T-helper 22 cell (primary cell): ENCODE measurements at places on chromosomes 2 and 18.

GRCh38 chr2:238682536-238682935, 165.3 kb upstream of the TWIST2 start:
- DNase-seq, result no peak

DNA sequence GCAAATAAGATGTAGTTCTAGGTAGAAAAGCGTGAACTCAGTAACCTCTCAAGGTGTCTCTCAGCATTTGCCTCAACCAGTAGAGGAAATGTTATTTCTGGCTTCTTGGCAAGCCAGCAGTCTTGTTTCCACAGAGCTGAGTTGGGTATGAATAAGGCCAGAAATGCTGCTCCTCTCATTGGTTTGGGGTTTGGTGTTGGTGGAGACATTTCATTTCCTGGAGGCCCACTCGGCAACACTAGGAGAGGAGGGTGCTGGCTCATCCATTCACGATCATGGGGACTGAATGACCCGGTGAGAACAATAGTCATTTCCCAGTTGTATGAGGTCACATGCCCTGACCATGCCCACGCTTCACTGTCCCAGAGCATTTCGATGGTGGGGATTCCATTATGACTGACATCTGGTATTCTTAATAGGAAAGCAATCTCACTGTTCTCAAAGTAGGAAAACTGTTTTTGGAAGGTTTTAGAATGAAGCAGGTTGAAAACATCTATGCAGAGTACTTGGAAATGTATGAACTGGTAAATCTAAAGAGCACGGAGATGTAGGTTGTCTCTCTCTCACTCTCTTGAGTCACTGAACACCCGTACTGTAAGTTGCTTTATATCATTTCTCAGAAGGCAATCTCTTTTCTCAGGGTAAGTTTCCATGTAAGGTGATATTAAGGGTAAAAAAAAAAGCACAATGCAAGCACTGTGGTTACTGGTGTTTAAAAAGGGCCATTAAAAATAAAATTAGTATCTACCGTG, 37.1 kb upstream of the CTLA4 start:
- DNase-seq, result no peak

- DNase-seq, result no peak
Measured at GRCh38 chr2:232116852-232117251, 155.3 kb downstream of the DIS3L2 start.

GRCh38 chr2:106108351-106108750, 85.8 kb downstream of the UXS1 start:
- DNase-seq, result no peak

DNA sequence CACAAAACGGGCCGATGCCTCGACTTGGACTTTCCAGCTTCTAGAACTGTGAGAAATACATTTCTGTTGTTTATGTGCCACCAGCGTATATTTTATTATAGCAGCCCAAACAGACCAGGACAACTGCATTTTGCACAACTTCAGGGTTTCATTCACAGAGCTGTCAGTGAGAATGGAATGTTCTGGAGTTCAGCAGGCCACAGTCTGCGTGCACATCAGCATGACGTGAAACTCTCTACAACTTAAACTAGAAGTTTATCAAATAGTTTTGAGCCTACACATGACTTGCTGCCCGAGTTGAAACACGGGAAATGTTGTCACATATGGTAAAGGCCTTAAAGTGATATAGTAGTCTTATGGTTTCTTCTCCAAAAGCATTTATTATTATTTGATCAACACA, 3.9 kb upstream of the TRIB2 start:
- no peak for DNase-seq

DNA sequence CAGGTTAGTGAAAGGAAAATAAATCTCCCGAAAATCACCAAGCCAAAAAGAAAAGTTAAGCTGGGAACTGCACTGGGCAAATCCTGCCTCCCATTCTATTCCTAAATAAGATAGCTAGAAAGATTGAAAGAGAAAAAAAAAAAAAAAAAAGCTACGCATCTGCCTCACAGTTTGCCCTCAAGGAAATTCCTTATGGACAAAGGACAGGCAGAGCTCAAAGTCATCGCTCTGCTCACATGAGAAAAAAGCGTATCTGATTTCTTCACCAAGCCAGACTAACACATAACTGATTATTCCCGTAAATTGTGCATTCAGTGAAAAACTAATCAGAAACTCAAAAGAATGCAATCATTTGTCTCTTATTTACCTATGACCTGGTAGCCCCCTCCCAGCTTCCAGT, 50.0 kb downstream of the PUM2 start:
- DNase-seq, result no peak

- no peak for DNase-seq
Measured at GRCh38 chr2:109001201-109001600, 12.2 kb upstream of the EDAR start.

DNA sequence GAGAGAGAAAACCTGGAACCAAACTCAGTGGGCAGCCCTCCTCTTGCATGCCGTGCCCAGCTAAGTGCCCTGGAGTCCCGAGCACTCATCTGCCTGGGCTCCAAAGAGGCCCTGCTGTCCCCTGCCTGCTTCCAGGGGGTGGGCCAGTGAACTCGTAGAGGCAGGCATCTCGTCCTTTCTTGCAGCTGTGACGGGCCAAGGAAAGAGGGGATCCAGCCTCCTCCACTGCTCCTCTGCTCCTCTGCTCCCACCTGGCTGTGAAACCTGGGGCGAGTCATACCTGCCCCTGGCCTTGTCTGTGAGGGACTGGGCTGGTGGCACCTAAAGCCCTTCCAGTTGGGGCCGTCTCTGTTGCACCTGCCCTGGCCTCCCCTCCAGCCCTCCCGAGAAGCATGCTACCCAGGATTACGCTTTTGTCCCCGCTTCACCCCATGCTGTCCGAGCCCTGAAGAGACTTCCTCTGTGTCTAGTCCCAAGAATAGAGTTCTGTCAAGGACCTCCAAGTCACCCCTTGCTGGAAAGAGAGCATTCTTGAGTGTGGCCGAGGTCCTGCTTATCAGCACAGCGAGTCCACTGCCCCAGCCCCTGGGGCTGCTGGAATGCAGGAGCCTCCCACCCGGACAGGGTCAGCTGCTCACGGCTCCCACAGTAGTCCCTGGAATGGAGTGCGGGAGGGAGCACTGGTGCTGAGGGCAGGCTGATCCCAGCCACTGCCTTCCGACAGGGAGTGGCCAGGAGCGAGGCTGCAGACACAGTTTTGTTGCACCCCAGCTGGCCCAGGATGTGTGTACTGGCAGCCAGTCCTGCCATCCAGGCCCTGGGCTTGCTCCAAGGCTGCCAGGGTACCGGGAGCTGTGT, 14.3 kb downstream of the KCNK3 start:
- no peak for DNase-seq

DNA sequence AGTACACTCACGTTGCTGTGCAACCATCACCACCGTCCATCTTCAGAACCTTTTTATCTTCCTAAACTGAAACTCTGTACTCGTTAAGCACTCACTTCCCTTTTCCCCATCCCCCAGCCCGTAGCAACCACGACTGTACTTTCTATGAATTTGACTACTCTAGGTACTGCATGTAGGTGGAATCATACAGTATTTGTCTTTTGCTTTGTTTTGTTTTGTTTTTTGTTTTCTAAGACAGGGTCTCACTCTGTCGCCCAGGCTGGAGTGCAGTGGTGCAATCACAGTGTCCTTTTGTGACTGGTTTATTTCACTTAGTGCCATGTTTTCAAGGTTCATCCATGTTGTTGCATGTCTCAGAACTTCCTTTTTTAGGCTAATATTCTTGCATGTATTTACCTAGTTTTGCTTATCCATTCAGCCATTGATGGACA, 7.0 kb upstream of the TYMS start:
- DNase-seq, result no peak

DNA sequence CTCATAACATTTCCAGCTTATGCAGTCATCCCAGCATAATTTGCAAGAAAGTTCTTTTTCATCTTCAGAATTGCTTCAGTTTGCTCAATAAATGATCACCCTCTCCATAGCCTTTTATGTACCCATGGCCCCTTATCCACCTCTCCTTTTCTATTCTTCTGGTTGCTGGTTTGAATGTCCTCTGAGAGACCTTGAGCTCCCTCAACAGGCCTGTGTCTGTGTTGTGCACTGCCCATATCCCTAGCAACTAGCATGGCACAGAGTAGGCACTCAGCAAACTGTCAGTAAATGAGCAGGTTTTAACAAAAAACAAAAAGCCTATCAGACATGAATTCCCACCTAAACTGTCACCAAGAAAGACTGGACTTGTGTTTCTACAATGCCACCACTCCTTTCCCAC, 160.5 kb downstream of the AKAIN1 start:
- no peak for DNase-seq

GRCh38 chr2:122077771-122078170, 322.3 kb downstream of the TSN start:
- DNase-seq, result no peak

- DNase-seq, result no peak
Measured at GRCh38 chr2:69026026-69026425, 13.0 kb downstream of the ANTXR1 start.

DNA sequence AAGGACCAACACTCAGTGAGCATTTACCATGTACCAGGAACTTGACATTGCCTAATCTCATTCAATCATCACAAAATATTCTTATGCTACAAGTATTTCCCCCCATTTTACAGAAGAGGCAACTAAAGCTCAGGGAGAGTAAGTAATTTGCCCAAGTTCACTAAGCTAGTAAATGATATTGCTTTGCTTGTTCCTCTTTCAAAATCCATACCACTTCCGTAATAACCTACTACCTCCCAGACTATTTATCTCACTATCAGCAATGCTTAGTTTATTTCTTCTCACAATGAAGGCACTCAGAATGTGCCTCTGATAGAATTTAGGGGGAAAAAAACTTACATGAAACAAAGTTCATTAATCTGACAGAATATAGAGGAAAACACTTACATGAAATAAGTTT, 1070.9 kb upstream of the FANCL start:
- DNase-seq, result no peak

GRCh38 chr2:25374411-25374810, 32.7 kb upstream of the DNMT3A start:
- no peak for DNase-seq

- no peak for DNase-seq
Measured at GRCh38 chr2:223328578-223328977, 273.6 kb downstream of the SCG2 start.

GRCh38 chr18:76857476-76857875, 35.1 kb downstream of the ZNF236 start:
- no peak for DNase-seq

DNA sequence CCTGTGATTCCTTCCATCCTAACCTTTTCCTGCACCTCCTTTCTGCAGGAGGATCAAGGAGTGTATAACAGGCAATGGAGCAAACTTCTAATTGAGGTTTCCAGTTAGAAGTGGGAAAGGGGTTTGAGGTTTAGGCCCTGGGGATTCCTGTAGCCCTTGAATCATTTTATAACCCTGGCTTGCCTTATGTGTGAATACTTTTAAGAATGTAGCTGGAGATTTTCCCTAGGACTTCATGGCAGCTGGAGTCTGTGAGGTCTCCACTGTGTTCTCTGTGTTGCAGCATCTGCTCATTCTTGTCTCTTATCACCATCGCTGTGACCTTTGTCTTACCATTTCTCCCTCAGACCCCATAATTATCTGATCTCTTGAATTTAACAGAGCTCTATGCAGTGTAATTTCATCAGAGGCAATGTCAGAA, 370.2 kb upstream of the SLC14A2 start:
- DNase-seq, result no peak

DNA sequence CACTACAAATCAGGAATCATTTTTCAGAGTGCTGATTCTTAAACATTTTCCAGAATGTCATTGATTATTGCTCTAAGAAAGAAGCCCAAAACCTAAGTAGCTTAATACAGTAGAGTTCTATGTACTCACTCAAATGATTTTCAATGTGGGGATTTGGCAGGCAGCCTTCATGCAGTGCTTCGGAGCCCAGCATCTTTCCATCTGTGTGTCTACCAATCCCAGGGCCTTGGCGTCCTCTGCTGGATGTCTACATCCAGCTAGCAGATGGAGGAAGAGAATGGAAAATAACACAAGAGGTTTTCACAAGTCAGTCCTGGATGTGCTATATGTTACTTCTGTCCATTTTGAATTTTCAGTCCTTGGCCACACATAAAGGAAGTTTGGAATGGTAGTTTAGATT, 151.8 kb downstream of the RDH14 start:
- DNase-seq, result no peak

DNA sequence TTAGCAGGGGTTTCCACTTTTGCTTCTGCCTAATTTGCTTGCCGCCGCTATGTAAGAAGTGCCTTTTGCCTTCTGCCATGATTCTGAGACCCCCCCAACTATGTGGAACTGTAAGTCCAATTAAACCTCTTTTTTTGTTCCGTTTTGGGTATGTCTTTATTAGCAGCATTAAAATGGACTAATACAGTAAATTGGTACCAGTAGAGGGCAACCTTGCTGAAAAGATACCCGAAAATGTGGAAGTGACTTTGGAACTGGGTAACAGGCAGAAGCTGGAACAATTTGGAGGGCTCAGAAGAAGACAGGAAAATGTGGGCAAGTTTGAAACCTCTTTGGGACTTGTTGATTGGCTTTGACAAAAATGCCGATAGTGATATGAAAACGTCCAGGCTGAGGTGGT, 216.1 kb upstream of the FSIP2 start:
- DNase-seq, result no peak

DNA sequence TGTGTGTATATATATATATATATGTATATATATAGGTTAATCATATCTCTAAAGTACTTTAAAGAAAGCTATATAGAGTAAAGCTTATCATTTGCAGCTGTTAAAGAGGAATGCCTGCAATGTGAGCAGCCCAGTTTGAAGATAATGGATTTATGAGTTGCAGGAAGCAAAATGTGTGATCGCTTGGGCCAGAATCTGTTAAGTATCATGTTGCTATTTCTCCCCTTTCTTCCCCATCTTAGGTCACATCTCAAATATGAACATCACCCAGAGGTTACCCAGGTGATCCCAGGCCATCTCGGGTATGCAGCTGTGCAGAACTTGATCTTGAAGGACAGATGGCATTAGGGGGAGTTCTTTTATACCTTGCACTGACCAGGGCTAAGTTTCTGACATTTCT, 316.5 kb downstream of the MTX2 start:
- no peak for DNase-seq

- DNase-seq, result no peak
Measured at GRCh38 chr2:233209533-233210171, 41.8 kb upstream of the ATG16L1 start.
